Stimulated activated naive CD8-positive, alpha-beta T cell treated with anti-CD3 and anti-CD28 coated beads, Interleukin-15, Interleukin-2, amounts not matched to agents 100 U/mL and 50 U/mL, for 24 hours (primary cell): ENCODE measurements at places on chromosomes 1 and 21.

- no peak for DNase-seq
Measured at GRCh38 chr1:170538687-170539086, 6.7 kb downstream of the GORAB start.

- DNase-seq = no peak
Measured at GRCh38 chr1:72435025-72435424, 152.7 kb upstream of the NEGR1 start.

DNA sequence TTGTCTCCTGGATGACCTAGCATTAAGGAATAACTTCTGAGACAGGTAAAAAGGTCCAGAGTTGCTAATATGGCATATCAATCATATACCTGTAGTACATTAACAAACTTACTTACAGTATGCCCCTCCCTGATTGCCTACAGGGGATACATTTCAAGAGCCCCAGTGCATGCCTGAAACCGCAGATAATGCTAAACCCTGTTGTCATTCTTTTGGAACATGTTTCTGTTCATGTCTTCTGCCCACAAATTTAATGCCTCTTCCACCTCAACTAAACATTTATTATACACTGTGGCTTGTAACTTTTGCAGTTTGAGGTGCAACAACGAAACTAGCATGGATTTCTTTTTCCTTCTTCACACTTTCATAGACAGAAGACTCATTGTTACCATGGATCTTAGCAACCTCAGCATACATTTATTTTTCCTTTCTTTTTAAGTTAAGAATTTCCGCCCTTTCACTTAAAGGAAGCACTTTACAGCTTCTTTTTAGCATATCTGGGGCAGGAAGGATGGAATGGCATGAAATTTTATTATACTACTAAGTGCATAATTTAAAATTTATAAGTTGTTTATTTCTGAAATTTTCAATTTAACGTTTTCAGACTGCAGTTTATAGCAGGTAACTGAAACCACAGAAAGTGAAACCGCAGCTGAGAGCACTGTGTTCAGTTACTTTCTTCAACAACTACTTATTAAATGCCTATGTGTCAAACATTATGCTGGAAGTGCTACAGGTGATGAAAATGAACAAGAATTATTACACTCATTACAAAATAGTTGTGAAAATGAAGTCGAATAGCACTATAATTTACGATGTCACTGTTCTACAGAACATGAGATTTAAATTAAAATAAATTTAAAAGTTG lies 25.3 kb downstream of the F13B start:
- DNase-seq = no peak

GRCh38 chr1:9843576-9843945 lies 19.8 kb upstream of the CLSTN1 start:
- no peak for DNase-seq
